Stimulated activated memory B cell treated with anti-CD40 and anti-IgM and Interleukin-4, amounts not matched to agents 10 μg/mL and 1 μg/mL and 100 μg/mL, for 72 hours (primary cell): ENCODE measurements at places on chromosomes 11 and 22.

GRCh38 chr11:34595960-34596644 lies 24.8 kb upstream of the EHF start:
- no peak for ATAC-seq

DNA sequence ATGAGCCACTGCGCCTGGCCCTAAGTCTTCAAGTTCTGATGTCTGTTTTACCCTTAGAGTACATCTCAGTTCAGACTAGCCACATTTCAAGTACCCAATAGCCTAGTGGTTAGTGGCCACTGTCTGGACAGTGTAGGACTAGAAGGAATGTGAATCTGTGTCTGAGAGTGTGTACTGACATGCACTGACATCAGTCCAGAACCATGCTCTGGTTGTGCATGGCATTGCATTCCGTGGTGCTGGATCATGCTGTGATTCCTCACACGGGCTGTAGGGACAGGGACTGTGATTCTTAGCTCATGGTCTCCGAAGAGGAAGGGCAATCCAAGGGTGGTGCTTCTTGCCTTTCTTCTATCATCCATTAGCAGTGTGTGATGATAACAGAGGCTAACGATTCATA lies 41.1 kb downstream of the AMOTL1 start:
- no peak for ATAC-seq

GRCh38 chr22:38110863-38111852 lies 674 bp upstream of the BAIAP2L2 start:
- ATAC-seq = no peak

DNA sequence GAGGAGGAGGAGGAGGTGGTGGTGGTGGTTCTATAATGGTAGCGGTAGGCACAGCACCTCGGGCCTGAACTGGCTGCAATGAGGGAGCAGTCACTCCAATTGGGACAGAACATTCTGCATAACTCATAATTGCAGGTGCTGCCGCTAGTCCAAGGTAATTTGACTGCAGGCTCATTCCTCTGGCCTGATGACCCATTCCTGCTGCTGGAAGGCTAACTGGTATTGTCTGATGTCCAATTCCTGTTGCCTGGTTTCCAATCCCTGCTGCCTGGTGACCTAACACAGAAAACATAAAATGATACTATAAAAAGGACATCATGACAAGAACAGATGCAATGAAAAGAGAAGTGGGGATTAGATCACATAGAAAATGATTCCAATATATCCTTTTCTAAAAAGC lies 7.9 kb upstream of the AGBL2 start:
- ATAC-seq = no peak

DNA sequence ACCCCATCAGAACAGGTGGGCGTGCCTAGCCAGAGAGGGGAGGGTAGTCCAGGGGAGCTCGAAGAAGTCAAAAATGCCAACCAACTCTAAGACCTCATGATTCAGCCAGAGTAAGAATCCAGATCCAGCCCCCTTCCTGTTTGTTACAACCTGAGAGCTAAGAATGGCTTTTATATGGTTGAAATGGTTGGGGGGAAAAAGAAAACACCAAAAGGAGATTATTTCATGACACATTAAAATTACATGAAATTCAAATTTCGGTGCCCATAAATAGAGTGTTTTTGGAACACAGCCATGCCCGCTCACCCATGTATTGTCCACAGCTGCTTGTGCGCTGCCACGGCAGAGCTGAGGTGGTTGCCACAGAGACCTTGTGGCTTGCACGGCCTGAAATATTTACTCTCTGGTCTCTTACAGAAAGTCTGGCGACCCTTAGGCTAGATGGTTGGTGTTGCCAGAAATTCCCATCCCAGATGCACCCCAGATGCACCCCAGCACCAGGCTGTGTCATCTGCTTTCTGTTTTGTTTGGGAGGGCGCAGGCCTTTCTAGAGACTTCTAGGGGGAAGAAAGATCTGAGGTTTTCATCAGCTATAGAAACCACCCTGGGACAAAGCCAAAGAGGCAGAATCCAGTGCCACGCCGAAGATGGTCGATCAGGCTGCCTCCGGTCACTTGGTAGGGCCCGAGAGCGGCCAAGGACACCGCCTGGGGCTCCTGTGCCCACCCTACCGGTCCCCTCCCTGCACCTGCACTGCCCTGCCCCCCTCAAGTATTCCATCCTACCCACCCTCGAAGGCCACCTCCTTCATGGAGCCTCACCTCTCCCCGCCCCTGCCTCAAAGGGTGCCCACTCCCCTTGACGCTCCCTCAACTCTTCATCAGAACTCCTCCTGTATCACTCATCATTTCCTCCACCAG lies 80.2 kb downstream of the DSCAML1 start:
- no peak for ATAC-seq
